ENCODE measurements at places on chromosomes 4 and X. TPM values are rescaled to one million over a fixed set of nuclear protein-coding genes. Genes with fewer than 3 reads are reported as not detected.

TEX28 gene
- not detected for total RNA-seq

TMEM164 gene
- 53.1 TPM for total RNA-seq

RHOXF1 gene
- not detected for total RNA-seq

RASSF6 gene
- total RNA-seq = 0.59 TPM

- no peak overlapping the region for H3K4me3 ChIP-seq
- no peaks in the 10 kb centered on the region for H3K36me3 ChIP-seq
- no peaks in the 10 kb centered on the region for H3K27me3 ChIP-seq
- no peak for DNase-seq
- no peak overlapping the region for H3K27ac ChIP-seq
These were observed 1021.2 kb downstream of the PCDH7 start for GRCh38 chr4:31741326-31741725.

DNA sequence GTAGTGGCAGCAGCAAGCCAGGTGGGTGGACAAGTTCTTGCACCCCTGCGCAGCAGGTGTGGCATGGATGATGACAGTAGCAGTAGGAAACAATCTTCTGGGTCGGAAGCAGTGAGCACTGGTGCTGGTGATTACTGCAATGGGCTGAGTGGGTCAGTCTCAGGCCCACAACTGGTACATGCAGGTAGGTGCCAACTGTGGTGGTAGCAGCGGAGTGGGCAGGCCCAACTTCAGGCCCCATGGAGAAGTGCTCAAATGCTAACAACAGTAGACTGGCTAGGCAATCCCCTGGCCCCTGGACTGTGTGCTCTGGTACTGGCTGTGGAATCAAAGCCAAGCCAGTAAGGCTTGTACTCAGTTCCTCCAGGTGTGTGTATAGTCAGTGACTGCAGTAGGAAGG lies 413.7 kb downstream of the PDGFC start:
- no peaks in the 10 kb centered on the region for H3K4me1 ChIP-seq
- H3K27ac ChIP-seq = no peak overlapping the region
- no peak for DNase-seq
- no peaks in the 10 kb centered on the region for H3K36me3 ChIP-seq
- H3K4me3 ChIP-seq = no peak overlapping the region
- no peaks in the 10 kb centered on the region for H3K27me3 ChIP-seq

DNA sequence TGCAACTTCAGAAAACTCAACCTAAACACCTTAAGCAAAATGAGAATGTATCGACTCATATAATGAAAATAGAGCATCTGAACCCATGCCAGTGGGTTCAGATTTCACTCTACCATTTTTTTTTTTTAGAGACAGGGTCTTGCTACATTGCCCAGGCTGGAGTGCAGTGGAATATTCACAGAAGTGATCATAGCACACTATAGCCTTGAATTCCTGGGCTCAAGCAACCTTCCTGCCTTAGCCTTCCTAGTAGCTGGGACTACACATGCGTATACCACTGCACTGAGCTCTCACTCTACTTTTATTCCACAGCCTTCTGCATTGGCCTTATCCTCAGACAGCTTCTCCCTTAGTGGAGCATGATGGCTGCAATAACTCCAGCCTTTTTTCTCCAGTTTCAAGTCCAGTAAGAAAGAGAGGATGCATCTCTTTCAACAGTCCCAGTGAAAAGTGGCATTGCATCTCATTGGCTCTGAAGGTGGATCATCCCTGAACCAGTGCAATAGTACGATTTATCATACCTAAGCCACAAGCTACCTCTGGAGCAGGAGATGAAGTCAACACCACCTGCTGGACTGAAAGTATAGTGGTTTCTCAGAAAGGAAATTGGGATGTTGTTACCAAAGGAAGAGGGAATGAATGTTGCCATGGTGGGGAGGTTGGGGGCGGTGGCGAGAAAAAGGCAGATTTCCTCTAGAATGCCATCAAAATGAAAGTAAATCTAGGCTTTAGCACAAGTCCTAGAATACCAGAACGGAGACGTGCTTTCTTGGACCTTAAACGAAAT lies 2.0 kb upstream of the SOD3 start:
- H3K36me3 ChIP-seq = no peaks in the 10 kb centered on the region
- H3K4me1 ChIP-seq = peaks cover 12% of the 10 kb centered on the region
- H3K27me3 ChIP-seq = no peaks in the 10 kb centered on the region
- no peak for DNase-seq

DNA sequence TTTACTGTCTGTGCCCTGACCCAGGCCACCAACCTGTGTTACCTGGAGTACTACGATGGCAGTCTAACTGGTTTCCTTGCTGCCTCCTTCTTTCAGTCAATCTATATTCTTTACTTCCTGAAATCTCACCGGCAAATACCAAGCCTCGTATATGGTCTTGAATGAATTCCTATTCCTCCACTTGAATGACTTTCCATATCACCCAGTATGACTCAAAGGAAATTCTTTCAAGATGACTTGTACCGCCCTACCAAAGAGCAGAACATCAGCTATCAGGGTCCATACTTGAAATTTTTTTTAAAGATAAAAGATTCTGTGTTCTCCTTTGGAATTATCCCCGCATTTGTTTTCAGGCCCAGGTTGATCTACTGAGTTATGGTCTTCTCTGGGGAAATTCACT lies 378.0 kb downstream of the AFF2 start:
- no peak overlapping the region for H3K4me3 ChIP-seq
- H3K27me3 ChIP-seq = no peaks in the 10 kb centered on the region
- no peak overlapping the region for H3K27ac ChIP-seq
- H3K4me1 ChIP-seq = no peaks in the 10 kb centered on the region
- H3K36me3 ChIP-seq = no peaks in the 10 kb centered on the region

DNA sequence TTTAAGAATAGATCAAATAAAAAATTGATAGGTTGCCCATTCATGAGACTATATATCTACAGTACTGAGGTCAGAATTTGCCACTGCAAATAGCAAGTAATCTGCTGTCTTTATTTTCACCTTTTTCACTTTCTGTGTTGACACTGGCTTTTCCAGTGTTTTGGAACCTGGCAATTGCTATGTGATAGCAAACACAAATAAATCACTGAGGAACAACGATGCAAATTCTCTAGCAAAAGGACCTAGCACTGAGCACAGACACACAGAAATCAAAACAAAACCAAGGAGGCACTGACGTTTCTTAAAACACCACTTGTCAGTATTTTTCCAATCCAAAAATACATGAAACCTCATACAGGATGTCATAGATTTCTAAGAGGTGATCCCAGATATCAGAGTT lies 210.7 kb downstream of the DHX15 start:
- no peak for DNase-seq
- H3K36me3 ChIP-seq = no peaks in the 10 kb centered on the region
- no peak overlapping the region for H3K27ac ChIP-seq

DNA sequence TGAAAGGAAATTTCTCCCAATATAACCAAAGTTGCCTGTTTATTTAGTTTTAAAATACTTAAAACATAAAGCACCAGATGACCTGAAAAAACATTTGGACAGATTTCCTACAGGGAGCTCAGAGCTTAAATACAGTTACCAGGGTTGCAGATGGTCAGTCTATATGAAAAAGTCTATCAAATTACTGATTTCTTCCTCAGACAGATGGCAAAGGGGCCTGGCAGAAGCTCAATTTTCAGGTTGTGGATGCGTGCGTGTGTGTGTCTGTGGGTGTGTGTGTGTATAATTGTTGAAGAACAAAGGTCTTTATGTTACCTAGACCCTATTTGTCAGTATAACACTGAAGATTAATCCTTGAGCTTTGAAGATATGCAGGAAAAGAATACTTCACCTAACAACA lies 169.4 kb downstream of the MAD2L1 start:
- H3K36me3 ChIP-seq = no peaks in the 10 kb centered on the region
- no peak overlapping the region for H3K27ac ChIP-seq
- H3K27me3 ChIP-seq = no peaks in the 10 kb centered on the region
- no peak overlapping the region for H3K4me3 ChIP-seq

- no peaks in the 10 kb centered on the region for H3K4me1 ChIP-seq
- no peak for DNase-seq
- H3K27ac ChIP-seq = no peak overlapping the region
- H3K4me3 ChIP-seq = no peak overlapping the region
- H3K36me3 ChIP-seq = no peaks in the 10 kb centered on the region
These were observed 20.2 kb downstream of the APLN start for GRCh38 chrX:129634541-129634940.

Data from PC-9 (cell line).